Activated CD4-positive, alpha-beta memory T cell treated with anti-CD3 and anti-CD28 coated beads, Interleukin-2, amount 10 ng/mL, durations not matched to agents 7 days and 5 days (primary cell): ENCODE measurements at places on chromosomes 3 and 15. TPM values are rescaled to one million over a fixed set of nuclear protein-coding genes. Genes with fewer than 3 reads are reported as not detected.

Gene PARP15
- 47.2 TPM for total RNA-seq

Gene FOXL2NB
- not detected for total RNA-seq

Gene POPDC2
- 3.2 TPM for total RNA-seq

Gene TMEM44
- total RNA-seq, result 7.1 TPM

DNA sequence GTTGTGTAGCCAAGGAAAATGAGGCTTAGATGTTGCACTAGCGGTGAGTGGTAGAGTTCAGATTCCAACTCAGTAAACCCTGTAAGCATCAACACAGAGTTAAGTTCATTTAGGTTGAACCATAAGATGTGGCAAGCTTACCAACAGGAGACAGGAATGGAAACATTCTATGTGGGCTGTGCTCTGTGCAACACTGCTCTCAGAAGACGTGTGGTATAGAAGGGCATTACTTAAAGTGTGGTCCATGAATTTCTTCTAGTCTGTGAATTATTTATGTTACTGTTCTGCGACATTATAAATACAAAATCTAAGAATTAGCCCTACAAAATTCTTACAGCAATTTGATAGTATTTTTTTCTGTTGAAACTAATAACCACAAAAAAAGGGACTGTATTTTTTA lies 213.3 kb downstream of the GRM7 start:
- no peaks in the 10 kb centered on the region for H3K4me1 ChIP-seq
- H3K27ac ChIP-seq, result no peak overlapping the region
- no peak overlapping the region for H3K4me3 ChIP-seq
- DNase-seq, result no peak
- H3K36me3 ChIP-seq, result no peaks in the 10 kb centered on the region

GRCh38 chr3:13292375-13292774 lies 127.7 kb downstream of the NUP210 start:
- H3K4me3 ChIP-seq, result no peak overlapping the region
- no peaks in the 10 kb centered on the region for H3K36me3 ChIP-seq
- H3K27me3 ChIP-seq, result peaks cover 39% of the 10 kb centered on the region
- DNase-seq, result no peak
- peaks cover 5% of the 10 kb centered on the region for H3K4me1 ChIP-seq
- H3K27ac ChIP-seq, result no peak overlapping the region

DNA sequence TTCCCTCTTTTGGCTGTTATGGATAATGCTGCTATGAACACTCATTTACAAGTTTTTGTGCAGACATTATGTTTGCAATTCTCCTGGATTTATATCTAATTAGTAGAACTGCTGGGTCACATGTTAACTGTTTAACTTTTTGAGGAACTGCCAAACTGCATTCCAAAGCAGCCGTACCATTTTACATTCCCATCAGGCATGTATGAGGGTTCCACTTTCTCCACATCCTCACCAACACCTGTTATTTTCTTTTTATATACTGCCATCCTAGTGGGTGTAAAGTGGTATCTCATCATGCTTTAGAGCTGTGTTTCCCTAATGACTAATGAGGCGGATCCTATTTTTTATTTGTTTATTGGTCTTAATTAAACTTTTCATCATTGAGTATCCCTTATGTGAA lies 9.2 kb downstream of the KPNA4 start:
- no peaks in the 10 kb centered on the region for H3K27me3 ChIP-seq
- DNase-seq, result no peak
- peaks cover 25% of the 10 kb centered on the region for H3K4me1 ChIP-seq
- H3K4me3 ChIP-seq, result no peak overlapping the region
- H3K27ac ChIP-seq, result no peak overlapping the region

DNA sequence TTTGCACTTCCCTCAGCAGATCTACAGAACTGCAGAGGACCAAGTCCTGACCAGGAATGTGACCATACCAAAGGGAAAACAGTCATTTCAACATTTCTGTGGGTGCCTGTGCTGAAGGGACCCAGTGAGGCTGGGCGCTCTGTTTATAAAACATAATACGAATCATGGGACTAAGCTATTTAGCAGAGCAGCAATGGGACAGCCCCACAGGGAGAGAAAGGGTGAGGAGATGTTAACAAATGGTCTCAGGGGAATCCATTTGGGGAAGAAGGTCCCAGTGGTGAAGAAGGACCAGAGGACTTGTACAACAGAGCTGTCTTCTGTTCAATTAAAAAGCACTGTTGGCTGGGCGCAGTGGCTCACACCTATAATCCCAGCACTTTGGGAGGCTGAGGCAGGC lies 1025.4 kb downstream of the FHIT start:
- no peak for DNase-seq
- no peaks in the 10 kb centered on the region for H3K4me1 ChIP-seq
- no peak overlapping the region for H3K27ac ChIP-seq
- no peak overlapping the region for H3K4me3 ChIP-seq
- H3K36me3 ChIP-seq, result no peaks in the 10 kb centered on the region
- H3K27me3 ChIP-seq, result no peaks in the 10 kb centered on the region
